ENCODE measurements at places on chromosomes 2 and 18. TPM values are rescaled to one million over a fixed set of nuclear protein-coding genes. Genes with fewer than 3 reads are reported as not detected.

- no peak for DNase-seq
Observed at GRCh38 chr2:170974304-170974993, 45.4 kb downstream of the GORASP2 start.

GRCh38 chr2:7467782-7468447, 550.7 kb downstream of the RNF144A start:
- no peak for DNase-seq

DNA sequence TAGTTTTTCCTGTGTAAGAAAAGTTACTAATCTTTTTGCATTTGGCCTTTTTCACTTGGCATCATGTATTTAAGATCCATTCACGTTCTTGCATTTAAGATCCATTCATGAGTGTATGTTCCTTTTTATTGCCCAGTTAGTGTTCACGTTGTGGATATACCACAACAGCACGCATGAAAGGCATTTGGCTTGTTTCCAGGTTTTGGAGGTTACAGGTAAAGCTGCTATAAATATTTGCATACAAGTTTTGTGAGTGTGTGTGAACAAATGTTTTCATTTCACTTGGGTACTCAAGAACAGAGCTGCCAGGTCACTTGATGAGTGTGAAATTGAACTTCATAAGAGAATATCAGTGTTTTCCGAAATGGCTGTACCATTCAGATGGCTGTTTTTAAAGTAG, 121.2 kb downstream of the CCBE1 start:
- DNase-seq, result no peak

- no peak for DNase-seq
Observed at GRCh38 chr2:50108245-50108644, 923.7 kb downstream of the NRXN1 start.

The RAX gene
- polyA plus RNA-seq, result not detected

DNA sequence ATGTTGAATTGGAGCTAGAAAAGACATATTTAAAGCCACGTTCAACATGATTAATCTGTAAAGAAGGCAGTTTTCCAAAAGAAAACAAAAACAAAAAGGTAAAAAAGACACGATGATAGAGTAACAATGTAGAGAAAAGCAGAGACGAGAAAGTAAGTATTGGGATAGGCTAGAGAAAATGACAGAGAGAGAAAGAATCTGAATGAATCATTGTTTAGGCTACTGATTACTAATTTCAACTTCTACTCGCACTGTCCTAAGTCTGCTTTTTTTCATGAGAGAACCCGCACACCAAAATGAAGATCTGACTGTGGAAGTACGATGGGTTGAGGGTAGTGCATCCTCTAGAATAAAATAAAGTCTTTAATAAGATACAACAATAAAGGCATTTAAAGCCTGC, 1599.2 kb upstream of the TMEFF2 start:
- no peak for DNase-seq

The PXDN gene
- 1.2 TPM for polyA plus RNA-seq

The STPG4 gene
- polyA plus RNA-seq, result 0.12 TPM

The CFAP65 gene
- polyA plus RNA-seq, result under 0.01 TPM

The GPR75 gene
- 1.3 TPM for polyA plus RNA-seq

DNA sequence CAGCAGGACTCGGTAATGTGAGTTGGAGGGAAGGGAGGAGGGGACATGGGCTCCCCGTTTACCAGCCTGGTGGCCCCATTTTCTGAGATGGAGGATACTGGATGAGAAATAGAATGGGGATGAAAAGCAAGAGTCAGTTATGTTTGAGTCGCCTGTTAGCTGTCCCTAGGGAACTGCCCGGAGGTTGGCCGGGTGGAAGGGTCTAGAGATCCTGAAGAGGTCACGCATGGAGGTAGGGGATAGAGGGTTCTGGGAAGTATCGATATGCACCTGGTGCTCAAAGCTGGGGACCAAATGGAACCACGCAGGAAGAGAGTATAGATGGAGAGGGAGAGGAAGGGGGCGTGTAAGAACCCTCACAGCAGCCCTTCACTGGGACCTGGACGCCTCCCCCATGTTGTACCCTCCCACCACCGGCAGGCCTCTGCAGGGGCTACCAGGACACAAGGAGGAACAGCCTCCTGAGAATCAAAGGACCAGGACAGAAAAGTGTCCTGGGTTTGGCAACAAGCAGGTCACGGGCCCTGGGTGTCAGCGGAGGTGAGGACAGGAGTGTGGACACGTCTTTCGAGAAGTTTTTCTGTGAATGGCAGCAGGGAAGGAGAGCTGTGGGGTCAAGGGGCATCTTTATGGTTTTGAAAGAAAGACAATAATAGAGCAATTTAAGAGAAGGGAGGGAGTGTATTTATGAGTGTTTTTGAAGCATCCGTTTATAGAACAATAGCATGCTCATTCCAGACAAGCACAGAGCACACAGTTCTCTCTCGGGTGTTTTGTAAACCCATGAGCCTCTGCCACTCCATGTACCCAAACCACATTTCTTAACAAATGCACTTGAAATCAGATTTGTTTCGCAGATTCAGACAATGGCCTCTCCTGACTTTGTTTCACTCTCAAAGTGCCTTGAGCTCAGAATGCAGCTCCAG, 132.2 kb downstream of the SMAD7 start:
- DNase-seq, result peak; percentile 43

DNA sequence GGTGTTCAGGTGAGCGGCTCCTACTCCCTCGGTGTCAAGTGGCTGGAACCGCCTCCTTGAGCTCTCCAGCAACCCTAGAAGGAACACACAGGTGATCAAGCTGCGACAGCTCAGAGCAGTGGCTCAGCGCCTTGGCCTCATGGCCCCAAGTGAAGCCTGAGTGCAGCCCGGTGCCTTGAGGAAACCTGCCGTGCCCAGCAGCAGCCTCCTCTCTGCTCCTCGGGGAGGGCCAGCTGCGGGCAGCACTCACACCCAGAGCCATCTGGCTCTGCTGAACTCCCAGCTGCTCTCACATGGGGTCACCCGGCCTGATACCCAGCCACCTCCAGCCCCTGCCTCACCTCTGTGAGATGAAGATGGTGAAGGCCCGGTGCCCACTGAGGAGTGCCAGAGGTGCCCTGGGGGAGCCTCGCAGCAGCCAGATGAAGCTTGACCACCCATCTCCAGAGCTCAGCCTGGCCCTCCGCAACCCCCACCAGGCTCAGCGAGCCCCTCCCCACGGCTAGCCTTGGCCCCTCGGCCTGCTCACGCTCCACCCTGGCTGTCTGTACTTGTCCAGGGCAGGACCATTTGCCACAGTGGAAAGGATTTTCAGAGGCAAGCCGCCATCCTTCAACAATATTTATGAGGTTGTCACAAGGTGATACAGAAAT, 70.6 kb upstream of the RAB6C start:
- no peak for DNase-seq

GRCh38 chr18:22152093-22152492, 17.3 kb upstream of the GATA6 start:
- DNase-seq, result no peak

DNA sequence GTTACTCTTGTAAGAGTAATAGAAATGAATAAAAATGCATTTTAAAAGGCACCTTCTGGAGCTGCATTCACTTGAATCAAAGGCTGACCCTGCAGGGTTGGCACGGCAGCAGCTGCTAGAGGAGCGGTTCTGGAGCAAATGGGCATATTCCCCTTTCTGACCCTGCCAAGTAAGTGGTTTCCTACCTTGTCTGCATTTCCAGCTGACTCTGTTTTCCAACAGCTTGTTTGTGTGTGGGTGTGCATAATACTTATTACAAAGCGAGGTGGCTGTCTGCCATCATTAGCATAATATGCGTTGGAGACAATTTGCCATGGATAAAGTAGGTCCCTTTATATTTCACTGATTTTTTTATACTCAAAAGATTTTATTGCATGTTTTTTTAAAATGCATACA, 21.3 kb upstream of the TTN start:
- DNase-seq, result no peak

The FABP1 gene
- 7,344 TPM for polyA plus RNA-seq

GRCh38 chr18:5146093-5146492, 51.0 kb downstream of the AKAIN1 start:
- DNase-seq, result no peak

The CREG2 gene
- 0.06 TPM for polyA plus RNA-seq

DNA sequence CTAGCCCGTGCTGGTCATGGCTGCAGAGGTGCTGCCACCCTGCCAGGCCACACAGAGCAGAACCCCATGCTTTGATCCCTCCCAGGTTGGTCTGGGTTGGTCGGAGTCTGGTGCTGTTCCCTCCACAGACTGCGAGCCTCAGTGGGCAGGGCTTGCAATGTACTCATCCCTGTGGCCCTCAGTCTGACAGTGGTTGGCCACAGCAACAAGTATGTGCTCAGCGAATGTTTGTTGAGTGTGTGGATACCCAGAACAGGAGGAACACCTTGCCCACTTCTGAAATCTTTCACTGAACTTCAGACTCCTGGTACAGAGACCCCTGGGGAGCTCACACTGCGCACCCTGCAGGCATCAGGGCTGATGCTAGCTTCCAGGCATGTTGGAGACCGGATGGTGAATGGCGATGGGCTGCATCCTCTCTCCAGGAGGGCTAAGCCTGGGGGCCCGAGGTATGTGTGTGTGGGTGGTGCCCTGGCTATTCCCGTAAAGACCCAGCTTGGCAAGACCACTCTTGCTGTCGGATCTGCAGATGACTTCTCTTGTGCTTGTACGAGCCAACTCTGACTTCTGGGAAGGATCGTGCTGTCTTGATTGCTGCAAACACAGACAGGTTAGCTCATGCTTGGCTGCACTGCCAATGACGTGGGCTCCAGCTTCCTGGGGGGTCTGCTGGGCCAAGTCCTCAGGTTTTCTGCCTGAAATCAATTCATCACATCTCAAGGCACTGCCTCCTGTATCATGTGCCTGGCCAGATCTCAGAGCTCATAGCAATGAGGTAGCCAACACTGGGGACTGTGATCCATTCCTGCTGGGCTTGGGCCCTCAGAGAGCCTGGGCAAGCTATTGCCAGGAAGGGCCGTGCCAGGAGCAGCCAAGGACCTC, 43.7 kb downstream of the RHOB start:
- DNase-seq, result peak; percentile 94

- DNase-seq, result no peak
Observed at GRCh38 chr18:46222710-46223360, 118.7 kb downstream of the HAUS1 start.

DNA sequence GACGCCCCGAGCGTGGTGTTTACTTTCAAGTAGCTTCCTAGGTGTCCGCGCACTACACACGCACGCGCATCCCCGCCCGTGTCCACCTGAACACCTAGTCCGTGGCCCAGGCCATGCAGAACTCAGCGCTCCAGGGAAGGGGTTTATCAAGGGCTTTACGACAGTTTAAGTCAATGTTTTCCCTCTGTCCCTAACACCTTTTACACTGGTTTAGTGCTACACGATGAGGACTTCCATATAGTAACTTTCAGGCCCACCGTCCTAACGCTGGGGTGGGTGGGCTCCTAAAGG, 1.4 kb upstream of the BCL2 start:
- peak; percentile 81 for DNase-seq

- DNase-seq, result no peak
Observed at GRCh38 chr2:218166791-218167190, at the start of gene CXCR1. Gene CXCR1 (minus strand): TSS chr2:218166962. CDS start chr2:218165211, 1,751 bp downstream.

DNA sequence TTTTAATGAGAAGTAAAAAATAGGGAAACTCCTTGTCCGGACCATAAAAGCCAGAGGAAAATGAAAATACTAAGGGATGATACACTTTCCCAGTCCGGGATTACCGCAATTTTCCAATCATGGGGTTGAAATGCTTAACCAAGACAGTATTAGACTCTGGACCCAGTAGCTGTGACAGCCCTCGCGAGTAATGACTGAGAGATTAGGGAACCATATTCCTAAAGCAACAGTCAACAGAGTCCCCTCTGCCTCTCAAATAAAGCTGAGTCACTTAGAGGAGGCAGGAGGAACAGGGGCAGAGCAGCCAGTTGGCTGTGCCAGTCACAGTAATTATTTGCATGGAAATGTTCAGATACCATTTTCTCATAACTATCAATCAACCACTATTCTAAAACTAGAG, 34.8 kb downstream of the GPATCH11 start:
- DNase-seq, result no peak

Measured in sigmoid colon (tissue), 7 donors.